ENCODE measurements at places on chromosomes 6 and 20. TPM values are rescaled to one million over a fixed set of nuclear protein-coding genes. Genes with fewer than 3 reads are reported as not detected.

The ETV7 gene
- polyA plus RNA-seq, result 0.10 TPM

The ANGPT4 gene
- polyA plus RNA-seq, result 0.37 TPM

The NKAIN2 gene
- polyA plus RNA-seq, result 0.12 TPM

The BMP7 gene
- 3.9 TPM for polyA plus RNA-seq

The CST1 gene
- polyA plus RNA-seq, result not detected

The TREML4 gene
- polyA plus RNA-seq, result not detected
